ENCODE measurements at places on chromosomes 3 and 15. TPM values are rescaled to one million over a fixed set of nuclear protein-coding genes. Genes with fewer than 3 reads are reported as not detected.

- DNase-seq: no peak
Measured at GRCh38 chr3:55286693-55287092, 200.4 kb downstream of the WNT5A start.

- DNase-seq: no peak
Measured at GRCh38 chr3:112976001-112976400, 1.1 kb upstream of the CD200R1 start.

DNA sequence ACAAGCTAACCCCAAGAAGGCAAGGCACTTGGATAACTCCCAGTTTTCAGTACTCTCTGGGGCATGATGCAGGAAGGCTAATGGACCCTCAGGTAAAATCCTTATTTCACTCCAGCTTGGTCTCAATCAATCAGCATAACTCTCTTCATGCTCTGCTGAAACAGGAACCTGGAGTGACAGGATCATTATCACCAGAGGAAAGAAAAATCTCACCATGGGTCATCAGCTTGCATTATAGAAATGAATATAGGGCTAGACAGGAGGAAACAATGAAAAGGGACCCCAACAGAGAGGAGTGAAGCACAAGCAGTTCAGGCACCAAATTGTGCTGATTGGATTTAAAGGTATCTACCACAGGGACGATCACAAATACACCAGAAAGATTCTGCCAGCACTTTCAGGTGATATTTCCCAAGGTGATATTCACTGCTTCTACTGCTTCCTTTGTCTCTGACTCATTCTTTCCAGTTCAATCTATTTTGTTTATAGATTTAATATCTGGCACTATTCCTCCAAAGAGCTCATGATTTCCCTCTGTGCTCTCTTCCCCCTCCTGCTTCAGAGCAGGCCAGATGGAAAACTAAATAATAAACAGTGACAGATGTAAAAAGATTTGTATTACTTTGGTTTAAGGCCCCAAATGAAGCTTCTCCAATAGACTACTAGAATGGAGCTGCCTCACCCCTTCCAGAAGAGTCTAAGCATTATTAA is 22.9 kb upstream of the THUMPD3 start:
- DNase-seq: no peak

- DNase-seq: no peak
Measured at GRCh38 chr3:130759692-130760338, 13.2 kb upstream of the PIK3R4 start.

DNA sequence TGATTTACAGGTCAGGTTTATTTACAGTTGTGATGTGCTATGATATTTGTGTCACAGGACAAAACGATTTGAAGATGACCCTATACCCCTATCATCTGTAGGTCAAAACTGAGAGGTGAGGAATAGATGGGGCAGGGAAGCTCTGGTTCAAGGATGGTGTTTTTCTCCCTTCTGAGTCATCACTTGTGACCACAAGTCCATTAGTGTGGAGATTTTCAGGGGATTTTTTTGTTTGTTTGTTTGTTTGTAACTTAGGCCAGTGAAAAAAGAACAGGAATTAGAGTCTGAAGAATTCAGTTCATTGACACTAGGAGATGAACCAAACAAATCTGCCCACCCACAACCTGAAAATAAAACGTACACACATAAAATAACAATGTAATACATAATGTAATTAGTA is 62.7 kb upstream of the FAM98B start:
- no peak for DNase-seq

- DNase-seq: no peak
Measured at GRCh38 chr3:24594161-24594560, 99.5 kb upstream of the THRB start.

DNA sequence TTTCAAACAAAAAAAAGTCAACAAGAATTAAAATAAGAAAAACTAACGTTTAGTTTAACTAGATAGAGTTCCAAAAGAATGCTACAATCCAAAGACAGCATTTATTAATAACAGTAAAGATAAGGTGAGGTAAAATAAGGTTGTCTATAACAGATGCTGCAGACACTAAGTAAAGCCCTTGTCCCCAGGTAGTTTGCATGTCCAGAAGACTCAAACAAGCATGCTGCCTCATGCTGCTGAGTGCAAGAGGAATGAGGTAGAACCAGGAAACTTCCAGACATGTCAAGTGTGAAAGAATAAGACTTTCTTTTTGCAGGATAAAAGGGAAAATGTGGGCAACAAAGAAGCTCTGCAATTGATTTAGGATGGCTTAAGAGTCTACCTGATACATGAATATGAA is 439.2 kb downstream of the PLOD2 start:
- DNase-seq: no peak

GRCh38 chr3:134409041-134409440 is 34.8 kb upstream of the AMOTL2 start:
- no peak for DNase-seq

- no peak for DNase-seq
Measured at GRCh38 chr3:116230431-116231020, 214.8 kb downstream of the LSAMP start.

GRCh38 chr15:34584330-34584668 is 848 bp upstream of the GOLGA8B start:
- no peak for DNase-seq

Gene WDR82
- 42.3 TPM for polyA plus RNA-seq

Gene CD86
- polyA plus RNA-seq: not detected

Gene DNAH12
- polyA plus RNA-seq: 0.01 TPM

Measured in BJ (cell line).